ENCODE measurements at places on chromosomes 11 and 22. TPM values are rescaled to one million over a fixed set of nuclear protein-coding genes. Genes with fewer than 3 reads are reported as not detected.

The HBG2 gene
- total RNA-seq = not detected

The PAMR1 gene
- 0.10 TPM for total RNA-seq

The TST gene
- 40.8 TPM for total RNA-seq

The MAPK1 gene
- 45.5 TPM for total RNA-seq

The OR51B5 gene
- not detected for total RNA-seq

The TMEM86A gene
- total RNA-seq = 1.6 TPM

The APOA1 gene
- not detected for total RNA-seq

The TENM4 gene
- total RNA-seq = not detected

The SBF1 gene
- 47.4 TPM for total RNA-seq

The CASP1 gene
- 29.9 TPM for total RNA-seq

The BLID gene
- not detected for total RNA-seq

All from mammary microvascular endothelial cell (primary cell).